Neuronal stem cell (in vitro differentiated cells): ENCODE measurements at places on chromosomes 5 and 9.

GRCh38 chr5:30401479-30402058 lies 791.9 kb upstream of the CDH6 start:
- peak; percentile 43 for DNase-seq

GRCh38 chr5:138844812-138845513 lies 30.2 kb downstream of the LRRTM2 start:
- no peak for DNase-seq

DNA sequence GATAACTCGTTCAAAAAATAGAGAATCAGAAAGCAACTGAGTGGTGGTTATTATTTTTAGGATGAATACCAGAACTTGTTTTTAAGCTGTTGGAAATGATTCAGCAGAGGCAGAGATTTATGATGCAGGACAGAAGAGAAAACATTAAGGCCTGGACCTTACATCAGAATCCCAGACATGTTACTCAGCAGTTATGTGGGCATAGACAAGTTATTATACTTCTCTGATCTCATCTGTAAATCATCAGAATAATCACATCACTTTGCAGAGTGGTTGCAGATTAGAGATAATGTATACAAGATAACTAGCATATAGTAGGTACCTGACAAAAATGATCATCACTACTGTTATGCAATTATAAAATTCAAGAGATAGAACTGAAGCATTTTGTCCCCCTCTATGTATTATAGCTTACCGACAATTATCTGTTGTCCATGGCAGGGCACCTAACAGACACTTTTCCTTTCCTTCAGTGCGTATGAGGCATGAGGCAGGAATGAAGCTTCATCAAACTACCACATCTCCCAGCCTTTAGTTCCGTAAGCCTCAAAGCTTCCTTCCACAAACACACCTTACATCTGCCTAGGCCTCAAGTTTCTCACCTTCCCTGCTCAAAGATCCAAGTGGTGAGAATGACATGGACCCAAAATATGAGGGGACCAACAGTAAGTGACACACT lies 165.9 kb downstream of the DENND1A start:
- DNase-seq, result no peak

DNA sequence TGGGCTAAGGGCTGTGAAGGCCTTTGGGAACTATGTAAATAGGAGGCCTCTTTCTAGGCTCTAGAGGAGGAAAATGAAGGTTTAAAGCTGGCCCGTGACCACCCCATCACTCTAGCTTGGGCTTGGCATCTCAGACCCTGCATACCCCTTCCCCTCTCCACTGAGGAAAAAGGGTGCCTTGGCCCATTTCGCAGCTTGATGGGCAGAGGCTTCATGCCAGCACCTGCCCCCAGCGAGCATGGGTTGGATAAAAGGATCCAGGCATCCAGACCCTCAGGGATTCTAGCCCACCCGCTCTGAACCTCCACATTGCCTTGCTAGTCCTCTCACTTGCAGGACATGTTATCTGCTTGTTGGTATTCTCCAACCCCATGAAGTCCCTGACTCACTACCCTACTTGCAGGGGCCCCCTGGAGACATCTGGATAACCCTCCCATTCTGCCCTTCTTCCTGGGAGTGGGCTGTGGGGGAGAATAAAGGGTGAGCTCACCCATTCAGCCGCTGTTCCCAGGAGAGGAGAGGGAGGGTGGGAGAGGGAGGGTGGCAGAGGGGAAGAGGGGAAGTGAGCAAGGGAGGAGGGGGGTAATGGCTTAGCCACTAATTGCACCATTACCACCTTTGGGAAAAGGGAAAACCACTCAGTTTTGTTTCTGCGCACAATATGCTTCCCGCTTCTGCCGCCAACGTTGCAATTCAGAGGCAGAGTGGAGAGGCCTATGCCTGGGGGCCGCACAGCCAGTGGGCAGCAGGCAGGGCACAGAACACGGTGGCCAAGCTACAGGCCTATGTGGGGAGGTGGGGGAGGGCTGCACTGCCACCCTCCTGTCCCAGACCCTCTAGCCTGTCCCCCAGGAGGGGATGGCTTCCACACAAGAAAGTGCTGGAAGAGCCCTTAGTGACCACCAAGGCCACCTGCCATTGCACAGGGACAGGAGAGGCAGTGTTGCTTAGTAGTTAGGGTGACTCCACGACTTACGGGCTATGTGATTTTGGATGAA lies 2.1 kb upstream of the CAMK2A start:
- no peak for DNase-seq

- DNase-seq, result no peak
Measured at GRCh38 chr9:96294159-96294545, 7.8 kb downstream of the HSD17B3 start.

DNA sequence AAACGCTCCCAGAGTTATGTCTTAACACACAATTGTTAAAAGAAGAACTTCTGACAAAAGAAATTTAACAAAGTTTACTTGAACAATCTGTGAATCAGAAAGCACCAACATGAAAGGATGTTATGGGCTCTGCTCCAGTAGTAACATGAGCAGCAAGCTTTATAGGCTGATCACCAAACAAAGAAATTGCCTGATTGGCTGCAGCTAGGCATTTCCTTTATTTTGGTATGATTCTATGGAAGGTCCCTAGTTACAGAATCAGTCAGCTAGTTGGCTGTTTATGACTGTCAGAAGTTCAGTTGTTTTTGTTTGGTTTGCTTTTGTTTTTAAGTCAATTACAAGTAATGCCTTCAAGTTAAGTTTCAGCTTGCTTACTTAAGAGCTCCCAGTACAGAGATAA lies 102.4 kb upstream of the SMC2 start:
- no peak for DNase-seq

DNA sequence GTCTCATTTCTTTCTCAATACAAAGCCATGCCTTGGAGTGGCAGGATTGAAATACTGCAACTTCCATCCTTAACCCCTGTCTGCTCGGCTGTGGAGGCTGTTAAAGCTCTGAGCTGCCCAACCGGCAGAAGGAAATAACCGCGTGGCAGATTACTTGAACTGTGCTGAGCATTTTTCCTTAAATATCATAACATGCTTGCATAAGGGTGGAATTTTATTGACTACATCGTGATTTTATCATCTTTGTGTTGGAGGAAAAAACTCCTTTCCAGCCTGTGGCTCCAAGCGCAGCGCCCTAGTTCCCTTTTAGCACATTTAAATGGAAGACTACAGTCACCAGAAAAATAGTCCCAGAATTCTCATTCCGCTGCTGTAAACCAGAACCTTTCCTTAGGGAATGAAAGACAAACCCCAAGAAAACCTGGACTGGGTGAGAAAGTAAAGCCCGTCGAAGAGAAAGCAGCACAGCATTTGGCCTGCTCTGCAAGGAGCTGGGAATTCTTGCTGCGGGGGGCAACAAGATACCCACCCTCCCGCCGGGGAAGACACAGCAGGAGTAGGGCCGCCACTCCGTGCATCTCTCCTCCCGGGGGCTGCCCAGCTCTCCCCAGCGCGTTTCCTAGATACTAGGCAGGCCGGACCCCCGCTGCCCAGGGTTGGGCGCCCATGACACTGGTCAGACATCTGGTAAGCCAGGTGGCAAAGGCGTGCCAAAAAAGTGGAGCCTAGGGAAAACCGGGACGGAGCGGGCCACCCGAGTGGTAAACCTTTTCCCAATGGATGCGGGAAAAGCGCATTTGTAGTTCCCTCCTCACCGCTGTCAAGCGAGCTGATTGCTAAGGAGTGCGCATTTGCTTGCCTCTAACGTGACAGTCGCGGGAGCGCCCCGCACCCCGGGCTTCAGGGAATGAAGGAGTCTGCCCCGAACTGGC lies 1.3 kb downstream of the SHC3 start:
- DNase-seq, result peak; percentile 26

- DNase-seq, result no peak
Measured at GRCh38 chr9:91172329-91172728, 189.4 kb downstream of the AUH start.

DNA sequence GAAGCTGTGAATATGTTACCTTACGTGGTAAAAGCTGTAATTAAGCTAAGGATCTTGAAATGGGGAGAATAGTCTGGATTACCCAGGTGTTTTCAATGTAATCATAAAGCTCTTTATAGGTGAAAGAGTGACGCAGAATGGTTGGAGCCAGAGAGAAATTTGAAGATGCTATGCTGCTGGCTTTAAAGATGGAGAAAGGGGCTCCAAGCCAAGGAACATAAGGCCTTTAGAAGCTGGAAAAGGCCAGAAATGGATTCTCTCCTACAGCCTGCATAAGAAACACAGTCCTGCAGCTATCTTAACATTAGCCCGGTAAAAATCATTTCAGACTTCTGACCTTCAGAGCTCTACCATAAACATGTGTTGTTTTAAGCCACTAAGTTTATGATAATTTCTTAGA lies 243.3 kb upstream of the VLDLR start:
- DNase-seq, result no peak

- DNase-seq, result peak; percentile 17
Measured at GRCh38 chr9:34375901-34376595, 650 bp downstream of the MYORG start.

- no peak for DNase-seq
Measured at GRCh38 chr9:76077537-76077936, 187.1 kb downstream of the PCSK5 start.

DNA sequence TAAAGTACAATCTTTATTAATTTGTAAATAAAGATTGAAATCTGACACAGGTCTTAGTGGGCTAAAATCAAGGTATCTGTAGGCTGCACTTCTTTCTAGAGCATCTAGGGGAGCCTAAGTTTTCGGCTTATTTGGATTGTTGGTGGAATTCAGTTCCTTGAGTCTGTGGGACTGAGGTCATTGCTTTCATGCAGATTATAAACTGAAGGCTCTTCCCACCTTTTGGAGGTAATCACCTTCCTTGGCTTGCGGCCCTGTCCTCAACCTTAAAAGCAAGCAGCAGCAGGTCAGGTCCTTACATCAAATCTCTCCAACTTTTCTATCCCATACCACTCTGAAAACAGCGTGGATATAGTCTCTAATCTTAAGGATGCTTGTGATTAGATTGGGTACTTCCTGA lies 25.9 kb downstream of the MAT2B start:
- no peak for DNase-seq

DNA sequence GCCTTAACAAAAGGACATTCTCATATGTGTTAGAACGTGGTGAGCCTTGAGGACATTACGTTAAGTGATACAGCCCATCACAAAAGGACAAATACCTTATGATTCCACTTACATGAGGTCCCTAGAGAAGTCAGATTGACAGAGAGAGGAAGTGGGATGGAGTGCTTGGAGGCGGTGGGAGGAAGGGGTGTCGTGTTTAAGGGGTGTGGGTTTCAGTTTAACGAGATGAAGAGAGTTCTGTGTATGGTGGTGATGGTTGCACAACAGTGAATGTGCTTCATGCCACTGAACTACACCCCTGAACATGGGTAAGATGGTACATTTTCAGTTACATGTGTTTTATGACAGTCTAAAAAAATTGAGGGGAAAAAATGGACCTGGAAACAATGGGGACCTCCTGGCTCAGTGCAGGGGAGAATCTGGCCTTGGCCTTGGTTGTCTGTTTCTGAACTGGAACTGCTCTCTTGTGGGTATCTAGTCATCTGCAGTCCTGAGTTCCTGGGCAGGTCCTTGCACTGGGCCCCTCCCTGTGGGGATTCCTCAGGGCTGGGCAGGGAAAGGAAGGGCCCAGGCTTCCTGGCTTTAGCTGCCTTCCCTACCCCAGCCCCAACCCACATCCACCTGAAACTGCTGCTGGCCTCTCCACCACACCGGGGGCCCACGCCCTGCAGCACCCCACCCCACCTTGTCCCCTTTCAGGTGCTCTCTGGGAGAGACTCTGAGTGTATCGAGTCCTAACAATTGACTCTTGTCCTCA lies 17.8 kb downstream of the LRRC8A start:
- no peak for DNase-seq

DNA sequence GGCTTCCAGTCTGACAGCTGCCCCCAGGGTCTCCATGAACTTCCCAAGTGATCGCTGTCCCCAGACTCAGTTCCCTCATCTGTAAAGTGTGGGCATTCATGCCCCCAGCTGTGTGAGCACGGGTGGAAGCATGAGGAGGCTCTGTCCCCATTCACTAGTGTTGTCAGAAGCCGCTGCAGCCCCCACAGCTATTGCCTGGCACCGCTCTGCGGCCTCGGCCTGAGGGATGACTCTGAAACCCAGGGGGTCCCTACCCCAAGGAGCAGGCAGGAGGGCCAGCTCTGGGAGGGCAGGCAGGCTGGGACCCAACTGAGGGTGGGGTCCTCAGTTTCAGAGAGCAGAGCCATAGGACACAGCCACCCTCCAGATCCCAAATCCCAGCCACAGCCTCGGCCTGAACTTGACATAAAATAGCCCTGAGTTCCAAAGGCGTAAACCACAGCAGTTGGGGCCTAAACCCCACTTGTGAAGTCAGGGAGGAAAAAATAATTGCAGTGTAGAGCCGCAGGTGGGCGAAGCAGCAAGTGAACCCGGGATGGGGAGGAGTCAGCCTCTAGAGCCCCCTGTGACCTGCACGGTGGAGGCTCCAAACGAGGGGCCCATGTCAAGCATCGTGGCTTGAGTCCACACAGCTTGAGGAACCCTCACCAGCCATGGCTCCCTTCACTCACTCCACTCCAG lies 66.0 kb upstream of the ADAMTS2 start:
- DNase-seq, result no peak
